Activated effector memory CD4-positive, alpha-beta T cell treated with anti-CD3 and anti-CD28 coated beads, Interleukin-2, amount 50 U/mL, for 16 hours (primary cell): ENCODE measurements at places on chromosomes 2 and 18.

GRCh38 chr2:166472332-166472731 is 21.7 kb downstream of the SCN7A start:
- no peak for DNase-seq

DNA sequence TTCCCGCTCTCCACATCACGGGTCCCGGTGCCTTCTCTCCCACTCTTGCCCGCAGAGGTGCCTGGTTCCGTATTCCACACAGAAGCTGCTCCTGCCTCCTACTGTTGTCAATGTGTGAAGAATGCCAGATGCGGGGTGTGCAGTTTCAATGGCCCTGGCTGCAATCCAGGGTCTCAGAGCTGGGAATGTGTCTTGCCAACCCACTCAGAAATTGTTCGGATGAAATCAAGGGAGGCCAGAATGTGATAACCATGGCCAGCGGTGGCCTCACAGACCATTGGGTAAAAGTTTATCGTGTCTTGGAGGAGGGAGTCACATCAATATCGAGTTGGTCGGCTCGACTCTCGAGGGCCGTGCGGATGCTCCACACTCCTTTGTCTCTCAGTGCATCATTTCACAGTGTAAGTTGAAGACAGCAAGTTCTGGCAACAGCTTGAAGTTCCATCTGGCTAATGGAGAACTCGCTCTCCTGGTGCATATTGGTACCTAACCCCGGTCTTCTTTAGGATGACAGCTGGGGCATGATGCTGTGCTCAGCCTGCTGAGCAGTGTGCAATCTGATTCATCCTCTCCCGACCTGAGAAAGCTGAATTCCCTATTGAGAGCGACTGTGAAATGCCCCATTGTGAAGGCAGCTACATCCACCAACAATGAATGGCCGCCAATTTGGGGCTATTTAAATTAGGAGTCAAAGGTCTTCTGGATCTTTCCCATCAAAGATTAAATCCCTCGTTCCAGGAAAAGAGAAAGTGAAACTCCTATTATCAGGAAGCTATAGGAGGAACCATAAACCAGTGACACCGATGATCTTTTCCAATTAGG is 389.0 kb downstream of the SOX11 start:
- DNase-seq, result no peak

GRCh38 chr2:100581277-100581612 is 18.5 kb downstream of the PDCL3 start:
- DNase-seq, result no peak

- DNase-seq, result no peak
Observed at GRCh38 chr2:95387358-95387757, 15.2 kb upstream of the FAHD2A start.

GRCh38 chr18:48872234-48873145 is 78.3 kb downstream of the SMAD7 start:
- no peak for DNase-seq

GRCh38 chr18:43563780-43564179 is 286.5 kb upstream of the SYT4 start:
- DNase-seq, result no peak

DNA sequence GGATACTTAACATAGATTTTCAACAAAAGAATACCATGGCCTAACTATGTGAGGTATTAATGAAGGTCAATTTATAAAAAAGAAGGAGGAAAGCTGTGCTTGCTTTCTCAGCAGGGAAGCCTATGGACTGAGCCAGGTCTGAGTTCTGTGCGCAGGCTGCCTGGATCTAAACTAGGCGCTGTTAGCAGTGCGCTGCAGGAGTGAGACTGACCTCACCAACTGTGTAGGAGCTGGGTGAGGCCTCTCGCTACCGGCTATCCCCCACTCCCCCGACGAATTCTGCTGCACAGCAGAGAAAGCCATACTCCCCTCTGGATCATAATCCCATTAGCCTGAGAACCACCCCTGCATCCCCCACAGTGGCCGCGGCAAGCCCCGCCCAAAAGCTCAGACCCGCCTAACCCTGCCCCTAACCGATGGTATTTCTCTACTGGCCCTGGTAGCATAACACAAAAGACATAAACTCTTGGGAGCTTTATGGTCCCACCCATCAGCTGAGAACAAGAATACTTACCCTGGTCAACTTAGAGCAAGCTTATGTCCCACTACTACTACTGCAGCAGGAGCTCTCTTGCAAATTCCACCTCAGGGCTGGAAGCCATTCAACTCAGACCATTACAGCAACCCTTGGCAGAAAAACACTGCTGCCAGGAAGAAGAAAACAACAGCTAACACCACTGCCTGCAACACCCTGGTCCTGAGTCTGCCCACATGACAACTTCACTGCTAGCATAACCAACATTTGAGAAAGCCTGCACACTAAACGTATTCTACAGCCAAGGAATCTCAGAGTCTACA is 28.0 kb downstream of the SULT1C2 start:
- DNase-seq, result no peak

DNA sequence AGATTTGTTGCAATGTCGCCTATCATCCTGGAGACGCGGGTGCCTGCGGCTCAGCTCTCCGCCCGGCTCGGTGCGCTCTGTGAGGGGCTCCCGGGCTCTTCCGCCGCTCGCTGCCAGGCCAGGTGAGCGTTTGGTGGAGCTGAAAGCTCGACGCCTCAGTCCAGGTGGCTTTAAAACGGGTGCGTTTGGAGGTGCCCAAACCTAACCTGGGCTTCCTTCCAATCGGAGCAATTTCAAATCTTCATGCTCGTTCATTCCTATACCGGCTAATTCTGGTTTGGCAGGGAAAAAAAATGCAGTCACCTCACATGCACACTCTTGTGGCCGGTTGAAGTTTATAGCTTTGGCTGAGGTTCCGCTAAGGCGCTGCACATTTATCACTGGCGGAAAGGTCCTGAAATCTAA is at the start of gene SLC16A14:
TSS of gene SLC16A14 (minus strand) at position 274 of the 405 bp plus-strand sequence. CDS start 9,572 bp downstream, outside the sequence.
- peak; percentile 69 for DNase-seq

DNA sequence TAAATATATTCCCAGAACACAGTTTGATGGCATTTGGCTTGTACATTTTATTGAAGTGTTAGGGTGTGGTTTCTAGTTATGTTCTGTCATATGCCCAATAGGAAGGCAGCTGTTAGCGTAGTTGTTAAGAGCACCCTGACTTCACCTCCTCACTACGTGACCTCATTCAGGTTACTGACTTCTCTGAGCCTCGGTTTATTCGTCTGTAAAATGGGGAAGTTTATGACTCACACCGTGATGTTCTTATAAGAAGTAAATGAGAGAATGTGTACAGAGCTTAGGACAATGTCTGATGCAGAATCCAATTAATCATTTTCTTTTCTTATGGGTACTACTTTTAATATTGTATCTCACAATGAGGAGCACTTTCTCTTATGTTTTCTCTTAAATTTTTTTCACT is 226.0 kb downstream of the PTPRM start:
- DNase-seq, result no peak

GRCh38 chr2:127579231-127579630 is 43.7 kb downstream of the MYO7B start:
- peak; percentile 33 for DNase-seq

DNA sequence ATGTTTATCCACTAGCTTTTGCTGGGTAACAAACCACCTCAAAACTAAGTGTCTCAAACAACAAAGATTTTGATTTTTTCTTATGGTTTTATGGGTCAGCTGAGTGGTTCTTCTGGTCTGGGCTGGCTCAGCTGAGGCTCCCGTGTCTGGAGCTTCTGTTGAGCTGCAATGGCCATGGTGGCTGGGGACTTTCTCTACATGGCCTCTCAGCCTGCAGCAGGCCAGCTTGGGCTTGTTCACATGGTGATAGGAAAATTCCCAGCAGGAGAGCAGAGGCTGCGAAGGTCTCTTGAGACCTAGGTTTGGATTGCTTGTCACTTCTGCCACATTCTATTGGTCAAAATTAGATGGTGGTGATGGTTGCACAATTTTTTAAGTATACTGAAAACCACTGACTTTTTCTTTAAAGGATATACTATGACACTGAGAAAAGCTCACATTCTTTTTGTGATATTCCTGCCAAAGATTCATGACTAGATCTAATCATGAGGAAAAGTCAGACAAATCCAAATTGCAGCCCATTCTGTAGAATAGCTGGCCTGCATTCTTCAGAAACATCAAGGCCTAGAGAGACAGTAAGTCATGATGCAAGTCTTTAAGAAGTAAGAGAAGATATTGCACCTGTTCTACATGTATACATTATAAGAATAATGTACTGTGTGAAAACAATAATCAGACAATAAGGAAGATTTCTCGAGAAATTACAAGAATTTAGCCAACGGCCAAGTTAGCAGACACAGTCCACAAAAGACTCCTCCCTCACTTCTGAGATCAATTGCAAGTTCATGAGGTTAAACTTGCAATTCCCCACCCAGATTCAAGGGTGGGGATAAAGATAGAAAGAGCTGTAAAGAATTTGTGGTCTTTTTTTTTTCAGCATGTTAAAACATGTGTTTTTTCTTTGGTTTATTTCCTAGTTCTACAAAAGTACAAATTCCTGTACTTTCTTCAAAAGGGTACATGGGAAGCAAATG is 35.0 kb upstream of the IL1R2 start:
- no peak for DNase-seq

DNA sequence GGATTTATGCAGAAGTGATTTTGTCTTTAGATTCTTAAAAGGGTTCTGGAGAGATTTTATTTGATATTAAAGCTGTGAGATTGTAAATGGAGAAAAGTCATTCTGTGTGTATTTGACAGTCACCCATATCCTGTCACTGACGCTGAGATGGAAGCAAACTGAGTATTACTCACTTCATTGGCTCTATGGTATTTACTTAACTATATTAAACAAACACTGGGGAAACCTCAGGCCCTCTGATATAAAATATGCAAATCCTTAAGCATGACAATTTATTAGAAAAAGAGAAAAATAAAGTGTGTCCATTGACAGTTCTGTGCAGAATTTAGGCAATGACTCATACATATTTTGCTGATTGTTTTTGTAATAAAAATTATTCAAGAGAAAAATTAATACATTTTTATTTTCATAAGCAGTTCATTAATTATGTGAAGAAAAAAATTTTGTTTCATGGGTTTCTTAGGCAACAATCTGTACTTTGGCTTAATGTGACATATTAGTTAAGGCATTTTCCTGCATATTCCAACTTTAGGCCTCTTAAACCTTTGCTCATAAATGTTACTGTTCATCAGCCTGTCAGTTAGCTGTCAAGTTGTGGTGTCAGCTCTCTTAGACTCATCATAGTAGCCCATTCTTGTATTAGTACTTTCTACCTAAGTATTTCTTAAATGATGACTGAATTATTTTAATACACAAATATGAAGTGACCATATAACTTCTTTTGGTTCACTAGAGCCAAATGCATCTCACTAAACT is 99.9 kb downstream of the PARD3B start:
- DNase-seq, result no peak

DNA sequence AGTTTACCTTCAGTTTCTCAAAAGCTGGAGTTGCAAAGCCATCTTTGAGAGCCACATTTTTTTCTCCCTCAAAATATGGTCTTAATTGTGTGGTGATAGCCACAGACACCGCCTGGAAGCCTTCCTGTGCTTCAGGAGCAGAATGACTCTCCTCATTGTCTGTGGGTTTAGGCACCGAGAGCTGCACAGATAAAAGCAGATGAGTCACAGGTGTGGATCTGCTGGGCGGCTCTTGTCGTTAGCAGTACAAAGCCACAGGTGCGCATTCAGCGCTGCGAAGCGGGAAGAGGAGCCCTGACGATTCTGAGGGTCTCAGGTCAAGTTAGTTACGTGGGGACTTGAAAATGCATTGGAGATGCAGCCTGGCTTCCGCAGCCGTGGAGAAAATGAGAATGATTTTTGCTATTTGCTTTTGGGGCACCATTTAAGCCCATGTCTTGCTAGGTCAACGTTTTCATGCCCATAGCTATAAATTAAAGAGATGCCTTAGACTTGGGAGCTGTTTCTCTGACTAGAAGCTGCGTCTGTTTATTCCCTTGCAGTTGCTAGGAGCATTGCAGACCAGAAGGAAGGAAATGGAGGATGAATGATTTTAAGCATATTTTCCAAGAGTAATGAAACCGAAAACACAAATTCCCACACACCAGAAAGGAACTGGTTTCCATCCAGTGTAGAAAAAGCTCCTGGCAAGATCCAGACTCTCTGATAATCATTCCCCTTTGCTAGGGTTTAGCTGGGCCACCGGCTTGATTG is 51.5 kb downstream of the KLHL29 start:
- DNase-seq, result no peak

GRCh38 chr18:24395049-24395795 is 2.4 kb downstream of the OSBPL1A start:
- DNase-seq, result no peak
